NCI-H446 (cell line): ENCODE measurements at places on chromosomes 3 and 15.

DNA sequence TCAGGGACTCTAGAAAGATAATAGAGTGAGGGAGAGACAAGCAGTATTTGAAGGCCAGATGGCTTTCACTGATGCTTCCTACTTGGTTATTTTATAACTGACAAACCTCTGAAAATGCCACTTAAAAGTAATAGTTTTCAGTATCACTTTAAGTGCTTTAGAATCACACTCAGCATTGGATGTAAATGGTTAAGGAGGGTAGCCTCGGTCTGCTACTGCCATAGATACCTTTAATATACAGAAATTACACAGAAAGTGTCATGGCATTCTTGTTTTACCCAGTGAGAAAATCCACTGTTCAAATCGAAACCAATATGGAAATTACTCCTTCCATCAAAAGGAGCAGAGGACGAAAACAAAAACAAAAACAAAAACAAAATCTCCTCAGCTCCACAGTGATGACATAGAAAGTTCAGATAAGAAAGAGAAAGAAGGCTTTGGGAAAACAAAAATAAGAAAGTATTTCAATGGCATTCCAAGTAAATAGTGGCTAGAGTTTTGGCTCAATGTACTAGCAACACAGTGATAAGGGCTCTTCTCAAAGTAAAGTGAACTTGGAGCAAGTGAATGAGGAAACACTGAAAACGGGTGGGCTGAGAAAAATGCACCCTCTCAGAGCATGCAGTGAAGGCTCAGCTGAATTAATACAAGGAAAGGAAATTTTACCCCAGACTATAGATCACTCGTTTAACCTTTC is 43.2 kb upstream of the CD47 start:
- no peak for DNase-seq

DNA sequence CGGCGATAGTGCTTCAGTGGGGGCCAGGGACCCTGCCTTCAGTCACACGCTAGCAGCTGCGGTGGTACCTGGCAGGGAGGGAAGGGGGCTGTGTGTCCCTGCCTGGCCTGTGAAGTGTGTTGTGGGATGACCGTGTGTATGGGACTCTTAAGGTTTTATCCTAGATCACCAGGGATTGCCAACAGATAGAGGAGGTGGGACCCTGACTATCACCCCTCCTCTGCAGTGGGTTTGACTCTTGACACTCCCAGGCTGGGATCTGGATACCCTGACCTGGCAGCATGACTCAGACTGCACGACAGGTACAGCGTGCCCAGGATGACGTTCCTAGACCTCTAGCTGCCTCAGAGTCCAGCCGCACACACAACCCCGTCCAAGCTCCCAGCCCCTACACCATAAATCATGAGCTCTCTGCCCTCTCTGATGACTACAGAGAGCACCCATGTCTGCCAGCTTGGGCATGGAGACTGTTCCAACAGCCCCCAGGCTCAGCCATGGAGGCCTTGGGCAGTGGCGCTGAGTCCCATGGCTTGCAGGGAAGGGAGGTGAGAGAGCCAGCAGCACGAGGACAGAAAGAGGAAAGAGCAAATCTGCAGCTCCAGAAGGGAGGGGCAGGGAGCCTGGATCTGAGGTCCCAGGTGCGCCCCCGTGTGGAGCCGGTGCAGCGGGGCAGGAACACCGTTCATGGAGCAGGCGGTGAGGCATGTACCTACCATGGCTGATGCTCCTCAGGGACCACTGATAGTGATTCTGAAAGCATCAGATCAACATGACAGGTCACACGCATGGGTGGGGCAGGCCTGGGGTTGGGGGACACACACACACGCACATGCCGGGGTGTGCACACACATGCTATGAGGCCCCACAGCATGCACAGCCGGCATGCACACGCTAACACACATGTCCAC is 71.0 kb downstream of the ADAMTS7 start:
- DNase-seq, result peak; percentile 57

DNA sequence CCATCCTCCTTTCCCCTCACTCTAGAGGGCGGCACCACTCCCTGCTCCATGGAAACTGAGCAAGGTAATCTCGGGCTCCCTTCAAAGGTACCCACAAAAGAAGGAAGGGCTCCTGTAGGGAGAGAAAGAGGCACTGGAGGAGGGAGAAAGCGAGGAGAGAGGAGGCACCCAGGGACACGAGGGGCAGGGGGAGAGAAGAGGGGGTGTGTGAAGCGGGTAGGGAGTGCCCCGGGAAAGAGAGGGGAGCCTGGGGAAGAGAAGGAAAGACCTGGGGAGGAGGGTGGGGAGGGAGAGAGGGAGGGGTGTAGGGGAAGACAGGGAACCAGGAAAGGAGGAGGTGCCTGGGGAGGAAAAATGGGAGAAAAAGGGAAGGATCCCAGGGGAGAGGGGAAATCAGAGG is 523 bp downstream of the VILL start:
- DNase-seq, result no peak

- no peak for DNase-seq
Observed at GRCh38 chr3:87975716-87976115, 83.1 kb downstream of the CGGBP1 start.

DNA sequence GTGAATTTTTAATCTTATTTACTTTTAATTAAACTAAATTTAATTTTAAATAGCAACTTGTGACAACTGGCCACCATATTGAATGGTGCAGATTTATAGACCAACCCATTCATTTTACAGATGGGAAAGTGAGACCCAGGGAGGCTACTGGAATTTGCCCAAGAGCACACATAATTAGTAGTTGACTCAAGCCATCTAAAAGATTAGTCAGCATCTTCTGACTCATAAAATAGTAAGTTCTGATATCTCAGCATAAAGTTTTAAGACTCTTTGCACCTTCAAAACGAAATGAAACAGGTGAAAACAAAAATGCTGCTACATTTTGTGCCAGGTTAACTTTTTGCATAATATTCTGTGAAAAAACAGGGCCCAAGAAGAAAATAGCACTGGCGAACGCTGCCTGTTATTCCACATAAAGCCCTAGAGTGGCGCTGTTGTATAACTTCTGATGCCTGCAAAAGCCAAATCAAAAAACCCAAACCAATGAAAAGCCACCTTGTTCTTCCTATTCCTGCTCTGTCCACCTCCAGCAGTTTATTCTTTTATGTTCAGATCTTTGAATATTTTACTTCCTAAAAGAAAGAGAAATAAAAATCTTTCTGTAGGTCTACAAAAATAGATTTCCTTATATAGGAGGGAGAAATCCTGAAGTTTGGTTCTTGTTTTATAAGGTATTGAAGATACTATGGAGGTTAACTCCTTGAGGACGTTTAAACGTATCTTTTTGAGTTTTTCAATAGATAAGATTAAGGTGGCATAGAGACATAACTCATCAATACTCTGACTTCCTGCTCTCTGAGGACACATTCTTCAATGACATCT is 62.8 kb downstream of the OTOL1 start:
- DNase-seq, result peak; percentile 68

GRCh38 chr15:69574506-69574905 is 121.9 kb downstream of the RPLP1 start:
- DNase-seq, result no peak

DNA sequence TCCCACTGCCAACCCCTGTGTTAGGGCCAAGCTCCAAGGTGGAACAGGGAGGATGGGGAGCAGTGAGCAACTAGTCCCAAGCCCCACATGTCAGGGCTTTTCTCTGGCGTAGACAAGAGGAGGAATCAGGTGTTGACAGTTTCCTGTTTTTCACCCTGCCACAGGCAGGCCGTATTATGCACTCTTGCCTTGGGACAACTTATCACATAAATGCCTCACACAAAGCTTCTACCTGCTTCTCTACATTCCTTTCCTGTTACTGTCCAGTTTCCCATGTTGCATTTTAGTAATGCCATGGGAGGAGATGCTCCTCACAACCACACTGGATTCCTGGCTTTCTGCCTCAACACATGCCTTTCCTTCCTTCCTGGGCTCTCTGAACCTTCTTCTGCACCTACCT is 381.2 kb upstream of the ATP11B start:
- no peak for DNase-seq

DNA sequence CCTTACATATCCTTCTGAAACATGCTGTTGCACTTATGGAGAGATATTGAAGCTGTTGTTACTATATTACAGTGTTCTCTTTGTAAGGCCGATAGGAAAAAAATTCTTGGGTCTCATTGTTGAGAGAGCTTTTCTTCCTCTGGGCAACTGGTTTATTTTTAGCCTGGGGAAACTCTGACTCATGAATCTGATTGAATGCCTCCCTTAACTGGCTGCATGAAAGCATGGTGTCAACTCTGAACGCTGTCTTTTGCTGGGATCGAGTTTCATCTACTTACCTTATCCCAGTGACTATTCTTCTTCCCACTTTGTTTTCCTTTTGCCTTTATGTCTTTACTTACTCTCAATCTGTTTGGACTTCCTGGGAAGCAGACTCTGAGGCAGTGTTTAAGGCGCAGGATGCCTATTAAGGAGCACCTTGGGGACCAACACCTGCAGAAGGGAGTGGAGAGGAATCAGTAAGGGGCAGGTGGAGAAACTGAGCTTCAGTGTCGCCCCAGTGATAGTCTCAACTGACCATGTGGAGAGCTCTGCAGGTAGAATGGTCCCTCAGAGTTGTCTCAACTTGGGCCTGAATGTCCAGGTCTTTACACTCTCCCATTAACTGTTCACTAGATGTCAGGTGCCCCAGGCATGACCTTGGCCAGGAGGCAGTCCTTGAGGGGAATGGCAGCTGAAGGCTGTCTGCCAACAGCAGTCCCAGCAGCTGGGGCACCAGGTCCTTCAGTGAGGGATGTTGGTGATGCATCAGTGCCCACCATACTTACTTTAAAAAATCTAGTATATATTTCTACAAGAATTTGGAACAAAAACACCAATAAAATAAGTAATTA is 88.9 kb upstream of the CCNL1 start:
- DNase-seq, result peak; percentile 26

- no peak for DNase-seq
Observed at GRCh38 chr15:87971076-87971475, 285.5 kb downstream of the NTRK3 start.

DNA sequence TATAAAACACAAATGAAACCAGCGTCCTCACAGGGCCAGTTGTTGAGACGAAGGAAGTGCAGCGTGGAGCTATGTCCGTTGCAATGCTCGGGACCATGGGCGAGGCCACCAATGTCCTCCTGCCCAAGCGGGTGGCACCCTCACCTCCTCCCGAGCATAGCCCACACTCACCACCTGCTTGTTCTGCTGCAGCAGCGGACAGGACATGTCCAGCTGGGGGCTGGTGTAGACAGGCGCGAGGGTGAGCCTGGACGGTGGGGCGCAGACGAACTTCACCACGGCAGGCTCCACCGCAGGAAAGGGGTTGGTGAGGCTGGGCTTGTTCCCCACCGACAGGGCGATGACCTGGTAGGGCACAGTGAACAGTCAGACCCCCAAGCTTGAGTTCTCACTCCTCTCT is 62.1 kb downstream of the NUP210 start:
- DNase-seq, result no peak

GRCh38 chr15:52651868-52652267 is 27.3 kb downstream of the ATOSA start:
- no peak for DNase-seq

- no peak for DNase-seq
Observed at GRCh38 chr3:184460276-184460675, 80.4 kb downstream of the CHRD start.

DNA sequence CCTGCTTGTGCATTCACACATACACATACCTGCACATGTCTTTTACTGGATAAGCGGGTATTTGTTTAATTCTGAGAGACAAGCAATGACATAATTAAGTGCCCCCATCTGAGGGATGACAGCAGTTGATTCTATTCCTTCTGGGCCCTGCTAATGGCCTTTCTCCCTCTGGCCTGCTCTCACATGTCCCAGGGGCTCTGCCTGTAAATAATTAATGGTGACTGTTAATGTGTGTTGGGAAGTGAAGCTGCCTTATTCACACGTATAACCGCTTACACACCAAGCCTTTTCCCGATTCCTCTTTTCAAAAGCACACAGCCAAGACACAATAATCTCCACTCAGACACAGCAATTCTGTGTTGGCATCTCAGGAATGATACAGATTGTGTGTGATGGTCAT is 47.8 kb downstream of the LRRK1 start:
- no peak for DNase-seq

DNA sequence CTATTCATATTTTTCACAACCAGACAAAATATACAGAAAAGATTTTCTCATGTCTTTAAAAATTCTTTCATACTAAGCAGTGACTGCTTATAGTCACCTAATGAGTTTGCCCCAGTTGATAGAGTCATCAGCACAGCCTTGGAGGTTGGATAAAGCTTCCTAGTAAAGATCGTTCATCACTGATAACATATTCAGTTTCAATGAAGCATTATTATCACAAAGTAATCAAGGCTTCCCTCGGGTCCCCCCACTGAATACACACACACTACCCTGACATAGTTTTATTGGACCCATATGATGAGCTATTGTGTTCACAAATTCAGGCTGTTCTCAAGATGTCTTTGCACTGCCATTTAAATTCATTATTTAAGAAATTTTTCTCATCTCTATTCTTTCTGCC is 297.8 kb downstream of the KCNH8 start:
- DNase-seq, result no peak

GRCh38 chr3:43885908-43886618 is 195.3 kb downstream of the ABHD5 start:
- no peak for DNase-seq

- DNase-seq, result no peak
Observed at GRCh38 chr3:115251509-115251908, 104.4 kb upstream of the ZBTB20 start.

DNA sequence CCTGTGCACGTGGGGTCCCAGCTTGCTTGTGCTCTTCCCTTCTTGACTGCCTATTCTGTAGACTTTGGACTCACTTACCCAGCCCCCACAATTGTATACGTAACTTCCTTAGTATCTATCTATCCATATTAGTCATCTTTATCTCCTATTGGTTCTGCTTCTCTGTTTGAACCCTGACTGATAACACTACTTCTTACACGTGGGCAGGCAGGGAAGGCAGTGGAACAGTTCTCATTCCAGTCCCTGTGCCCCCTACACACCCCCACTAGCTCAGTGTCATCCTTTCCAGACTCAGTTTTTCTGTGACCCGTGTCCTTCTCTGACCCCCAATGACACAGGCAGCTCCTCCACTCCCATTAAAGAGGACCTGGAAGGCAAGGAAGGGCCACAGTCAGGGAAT is 74.2 kb upstream of the FBN1 start:
- DNase-seq, result no peak

DNA sequence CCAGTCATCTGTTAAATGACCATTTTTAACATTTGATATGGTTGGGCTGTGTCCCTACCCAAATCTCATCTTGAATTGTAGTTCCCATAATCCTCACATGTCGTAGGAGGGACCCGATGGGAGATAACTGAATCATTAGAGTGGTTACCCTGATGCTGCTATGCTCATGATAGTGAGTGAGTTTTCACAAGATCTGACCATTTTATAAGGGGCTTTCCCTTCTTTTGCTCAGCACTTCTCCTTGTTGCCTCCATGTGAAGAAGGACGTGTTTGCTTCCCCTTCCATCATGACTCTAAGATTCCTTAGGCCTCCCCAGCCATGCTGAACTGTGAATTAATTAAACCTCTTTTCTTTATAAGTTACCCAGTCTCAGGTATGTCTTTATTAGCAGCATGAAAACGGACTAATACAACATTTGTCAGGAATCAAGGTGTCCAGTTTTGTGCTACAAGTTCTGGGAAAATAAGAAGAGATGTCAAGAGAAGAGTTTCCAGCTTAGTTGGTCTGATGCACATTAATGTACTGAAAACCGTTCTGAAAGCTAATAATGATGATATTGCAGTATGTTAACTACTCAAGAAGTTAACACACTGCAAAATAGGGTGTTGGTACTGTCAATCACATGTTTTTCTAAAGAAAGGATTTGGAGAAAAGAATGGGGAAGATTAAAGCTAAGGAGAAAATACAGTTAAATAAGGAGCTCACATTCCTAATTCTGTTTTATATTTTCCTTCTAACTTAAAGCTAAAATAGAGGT is 67.9 kb downstream of the ATP8B4 start:
- DNase-seq, result no peak

GRCh38 chr3:42151596-42152168 is 60.5 kb downstream of the TRAK1 start:
- DNase-seq, result no peak
